ENCODE measurements at places on chromosomes 16 and 17.

DNA sequence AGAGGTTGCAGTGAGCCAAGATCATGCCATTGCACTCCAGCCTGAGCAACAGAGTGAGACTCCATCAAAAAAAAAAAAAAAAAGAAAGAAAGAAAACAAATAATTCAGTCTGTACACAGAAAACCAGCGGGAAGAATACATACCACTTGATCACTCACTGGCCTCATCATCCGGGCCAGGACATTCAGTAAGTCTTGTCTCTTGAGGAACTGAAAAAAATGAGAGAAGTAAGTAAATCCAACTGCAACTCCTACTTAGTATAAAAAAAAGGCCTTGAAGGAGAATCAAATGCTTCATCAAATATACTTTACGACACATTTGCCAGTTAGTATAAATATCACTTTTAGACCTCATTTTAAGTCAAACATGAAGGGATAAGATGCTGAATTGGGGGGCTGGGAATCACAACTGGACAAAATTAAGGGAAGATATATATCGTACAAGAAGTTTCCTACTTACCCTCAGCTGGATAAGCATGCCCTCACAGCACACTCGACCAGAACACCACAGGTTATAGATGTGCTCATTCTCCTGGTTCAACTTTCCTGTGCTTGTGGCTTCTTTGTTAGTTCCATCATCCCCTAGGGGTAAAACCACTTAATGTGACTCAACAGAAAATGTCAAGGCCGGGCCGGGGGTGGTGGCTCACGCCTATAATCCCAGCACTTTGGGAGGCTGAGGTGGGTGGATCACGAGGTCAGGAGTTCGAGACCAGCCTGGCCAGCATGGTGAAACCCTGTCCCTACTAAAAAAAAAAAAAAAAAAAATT lies 12.4 kb downstream of the CCDC47 start:
- no peak for DNase-seq

DNA sequence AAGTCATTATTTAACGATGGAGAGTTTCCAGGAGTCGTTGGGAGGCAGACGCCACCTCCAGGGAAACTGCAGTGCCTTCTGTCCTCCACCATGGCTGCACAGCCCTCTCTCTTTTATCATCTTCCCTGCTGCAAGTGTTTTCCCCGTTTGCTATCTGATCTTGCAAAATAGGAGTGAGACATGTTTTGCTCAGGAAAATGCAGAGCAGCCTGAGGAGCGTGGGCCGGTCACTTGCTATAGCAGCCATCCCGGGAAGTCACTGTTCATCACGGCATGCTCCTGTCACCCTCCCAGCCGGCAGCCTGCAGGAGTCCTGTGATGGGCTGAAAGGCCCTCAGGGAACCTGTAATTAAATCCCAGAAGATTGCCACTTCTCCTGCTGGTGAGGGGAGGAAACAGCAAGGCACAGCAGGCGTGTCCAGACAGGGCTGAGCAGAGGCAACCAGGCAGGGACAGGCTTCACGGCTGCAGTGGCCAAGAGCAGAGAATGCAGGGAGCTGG lies 143.1 kb downstream of the GSG1L start:
- no peak for DNase-seq

DNA sequence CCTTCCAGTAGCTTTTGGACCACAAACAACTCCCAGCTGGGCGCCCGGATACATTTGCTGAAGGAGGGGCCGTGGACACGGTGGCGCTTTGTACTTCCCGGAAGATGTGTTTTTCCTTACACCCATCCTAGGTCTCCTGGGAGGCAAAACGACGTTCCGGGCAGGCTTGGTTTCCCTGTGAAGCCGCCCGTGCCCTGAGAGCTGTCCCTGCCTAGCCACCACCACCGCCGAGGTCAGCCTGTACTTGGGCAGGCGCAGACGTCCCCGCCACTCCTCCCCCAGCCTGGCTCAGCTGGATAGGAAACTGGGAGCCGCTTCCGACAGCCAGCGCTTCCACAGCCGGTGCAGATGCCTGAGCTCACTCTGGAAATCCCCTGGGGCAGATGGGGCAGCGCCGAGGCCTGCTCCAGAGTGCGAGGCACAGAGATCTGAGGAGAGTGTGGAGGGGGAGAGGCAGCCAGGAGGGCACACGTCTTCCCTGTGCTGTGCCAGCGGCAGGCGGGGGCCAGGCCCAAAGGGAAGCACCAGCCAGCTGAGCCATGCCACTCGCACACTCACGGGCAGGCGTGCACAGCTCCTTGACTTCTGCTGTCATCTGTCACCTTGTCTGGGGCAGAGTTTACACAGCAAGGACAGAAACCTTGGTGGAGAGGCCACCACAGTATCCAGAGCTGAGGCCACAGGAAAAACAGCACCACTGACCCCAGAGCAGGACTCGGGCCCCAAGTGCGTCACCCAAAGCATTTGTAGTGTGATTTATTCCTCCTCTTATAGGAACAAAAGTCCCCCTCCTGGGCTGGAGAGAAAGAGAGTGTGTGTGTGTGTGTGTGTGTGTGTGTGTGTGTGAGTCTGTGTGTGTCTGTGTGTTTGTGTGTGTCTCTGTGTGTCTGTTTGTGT lies 3.0 kb downstream of the RHBDF2 start:
- DNase-seq: peak; percentile 71

DNA sequence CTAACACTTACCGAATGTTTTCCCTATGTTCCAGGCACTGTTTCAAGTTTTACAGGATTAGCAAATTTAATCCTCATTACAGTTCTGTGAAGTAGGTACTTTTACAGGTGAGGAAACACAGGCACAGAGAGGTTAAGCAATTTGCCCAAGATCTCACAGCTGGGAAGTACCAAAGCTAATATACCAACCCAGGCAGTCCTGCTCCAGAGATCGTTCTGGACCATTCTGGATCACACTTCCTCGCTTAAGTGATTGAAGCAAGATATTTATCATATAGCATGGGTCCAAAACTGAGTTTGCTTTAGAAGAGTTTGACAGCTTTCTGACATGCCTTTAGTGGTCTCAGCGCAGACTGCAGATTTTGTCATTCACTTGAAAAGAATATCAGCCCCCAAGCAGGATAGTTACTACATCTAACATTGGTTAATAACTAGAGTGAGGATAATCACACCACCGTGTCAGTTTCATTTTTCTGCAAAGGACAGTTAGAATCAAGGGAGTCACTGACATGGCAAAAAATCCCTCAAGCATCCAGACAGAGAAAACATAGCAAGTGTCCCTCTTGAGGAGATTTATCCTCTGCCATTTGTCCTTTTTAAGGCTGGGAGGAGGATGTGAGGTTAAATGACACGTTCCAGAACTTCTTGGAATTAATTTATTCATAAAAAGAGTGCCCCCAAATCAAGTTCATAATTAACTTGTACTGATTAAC lies 5.1 kb downstream of the HS3ST3B1 start:
- DNase-seq: no peak

DNA sequence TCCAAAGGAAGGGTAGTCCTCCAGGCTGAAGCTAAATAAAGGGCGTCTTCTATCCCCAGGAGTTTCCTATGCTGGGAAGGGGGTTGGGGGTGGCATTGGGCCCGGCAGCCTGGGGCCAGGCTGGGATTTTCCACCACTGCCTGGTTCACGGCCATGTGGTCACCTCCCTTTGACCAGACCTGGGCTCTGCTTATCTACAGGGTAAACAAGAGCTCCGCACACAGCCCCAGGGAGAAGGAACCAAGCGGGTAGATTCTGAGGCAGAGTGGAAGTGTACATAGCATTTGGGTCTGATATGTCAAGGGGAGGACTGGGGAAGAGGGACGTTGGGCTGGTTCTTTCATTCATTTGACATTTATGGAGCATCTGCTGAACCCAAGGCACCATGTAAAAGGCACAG lies 27.2 kb upstream of the TMEM220 start:
- DNase-seq: no peak

DNA sequence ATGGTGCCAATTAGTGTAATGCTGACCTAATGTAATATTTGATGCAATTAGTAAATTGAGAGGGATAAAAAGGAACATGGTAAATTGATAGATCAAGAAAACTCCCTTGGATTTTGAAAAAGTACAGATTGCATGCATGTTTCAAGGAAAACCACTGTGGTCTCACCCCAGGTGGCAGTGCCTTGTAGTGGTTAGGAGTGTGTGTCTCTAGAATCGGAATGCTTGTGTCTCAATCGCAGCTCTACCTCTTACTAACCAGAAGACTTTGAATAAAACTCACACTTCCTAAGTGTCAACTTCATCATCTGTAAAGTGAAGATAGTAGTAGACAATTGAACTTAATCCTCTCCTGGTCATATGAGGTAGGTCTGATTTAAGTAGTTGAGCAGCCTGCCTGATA lies 128.9 kb upstream of the GOT2 start:
- DNase-seq: no peak

DNA sequence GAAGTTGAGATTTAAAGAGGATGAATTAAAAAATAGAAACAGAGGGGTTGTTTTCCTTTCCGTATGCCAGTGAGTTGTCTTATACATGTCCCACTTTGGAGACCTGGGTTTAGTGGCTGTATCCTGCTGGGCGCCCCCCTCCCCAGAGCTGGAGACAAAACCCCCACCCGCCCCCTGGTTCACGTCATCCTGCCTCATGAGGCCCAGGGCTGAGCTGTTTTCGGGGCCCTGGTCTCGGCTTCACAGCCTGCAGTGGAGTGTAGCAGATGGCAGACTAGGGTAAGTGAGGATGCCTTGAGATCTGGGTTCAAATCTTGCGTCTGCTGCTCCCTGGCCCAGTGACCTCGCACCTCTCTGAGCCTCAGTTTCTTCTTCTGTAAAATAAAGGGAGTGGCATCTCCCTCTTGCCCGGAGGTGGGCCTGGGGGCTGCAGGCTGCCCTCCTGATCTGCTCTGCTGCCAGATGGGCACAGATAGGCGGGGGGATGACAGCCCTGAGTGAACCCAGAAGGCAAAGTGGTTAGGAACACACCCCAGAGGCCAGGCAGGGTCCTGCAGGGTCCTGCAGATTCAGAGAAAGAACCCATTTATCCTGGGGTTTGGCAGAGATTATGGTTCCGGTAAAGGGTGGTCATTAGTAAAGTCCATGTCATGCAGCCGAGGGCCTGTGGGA lies 45.1 kb downstream of the SOCS3 start:
- no peak for DNase-seq

GRCh38 chr17:21177854-21178600 lies 35.9 kb downstream of the TMEM11 start:
- DNase-seq: no peak

DNA sequence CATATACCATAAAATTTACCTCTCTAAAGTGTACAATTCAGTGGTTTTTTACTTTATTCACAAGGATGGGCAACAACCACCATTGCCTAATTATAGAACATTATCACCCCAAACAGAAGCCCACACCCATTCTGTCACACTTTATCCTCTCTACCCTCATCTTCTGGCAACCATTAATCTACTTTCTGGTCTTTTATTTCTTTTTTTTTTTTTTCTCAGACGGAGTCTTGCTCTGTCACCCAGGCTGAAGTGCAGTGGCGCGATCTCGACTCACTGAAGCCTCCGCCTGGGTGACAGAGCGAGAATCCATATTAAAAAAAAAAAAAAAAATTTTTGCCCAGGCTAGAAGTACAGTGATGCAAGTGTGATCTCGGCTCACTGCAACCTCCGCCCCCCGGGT lies 90.7 kb upstream of the CLEC18B start:
- no peak for DNase-seq

- DNase-seq: peak; percentile 9
Observed at GRCh38 chr16:72590151-72590937, 418.4 kb upstream of the PMFBP1 start.

- DNase-seq: peak; percentile 53
Observed at GRCh38 chr16:64196444-64196843, 925.4 kb downstream of the CDH11 start.

GRCh38 chr16:23950898-23951297 lies 115.1 kb downstream of the PRKCB start:
- DNase-seq: no peak

GRCh38 chr17:30396129-30396528 lies 17.4 kb downstream of the CPD start:
- DNase-seq: no peak

DNA sequence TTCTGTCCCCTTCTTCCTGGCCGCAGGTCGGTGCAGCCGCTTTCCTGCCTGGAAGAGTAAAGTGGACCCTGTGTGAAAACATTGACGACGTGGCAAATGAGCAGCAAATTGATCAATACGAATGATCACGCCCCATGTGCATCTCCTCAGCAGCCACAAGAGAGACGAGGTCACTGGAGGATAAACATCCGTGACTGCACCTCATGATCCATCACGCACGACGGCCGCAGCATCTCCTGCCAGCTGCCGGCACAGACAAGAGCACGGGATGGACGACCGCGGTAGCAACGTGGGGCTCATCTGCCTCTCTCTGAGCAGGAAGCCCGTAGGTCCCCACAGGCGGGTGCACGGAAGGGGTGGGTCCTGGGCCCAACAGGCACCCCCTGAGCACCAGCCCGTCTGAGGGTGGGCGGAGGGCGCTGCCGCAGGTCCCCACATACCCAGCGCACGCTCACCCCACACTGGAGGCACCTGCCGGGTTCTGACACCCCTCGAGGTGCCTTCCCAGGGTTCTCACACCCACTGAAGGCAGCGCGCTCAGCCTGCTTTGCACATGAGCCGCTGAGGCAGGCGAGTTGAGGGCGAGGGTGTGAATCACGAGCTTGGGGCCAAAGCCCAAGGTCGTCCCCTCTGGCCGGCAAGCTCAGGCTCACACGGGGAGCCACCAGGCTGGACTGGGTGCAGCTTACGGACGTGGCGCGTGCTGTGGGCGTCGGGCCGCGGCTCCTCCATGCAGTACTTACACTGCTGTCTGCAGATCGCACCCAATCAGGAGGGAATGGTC lies 12.3 kb upstream of the CDH15 start:
- DNase-seq: no peak

GRCh38 chr17:62919388-62919787 lies 46.6 kb upstream of the TANC2 start:
- no peak for DNase-seq

DNA sequence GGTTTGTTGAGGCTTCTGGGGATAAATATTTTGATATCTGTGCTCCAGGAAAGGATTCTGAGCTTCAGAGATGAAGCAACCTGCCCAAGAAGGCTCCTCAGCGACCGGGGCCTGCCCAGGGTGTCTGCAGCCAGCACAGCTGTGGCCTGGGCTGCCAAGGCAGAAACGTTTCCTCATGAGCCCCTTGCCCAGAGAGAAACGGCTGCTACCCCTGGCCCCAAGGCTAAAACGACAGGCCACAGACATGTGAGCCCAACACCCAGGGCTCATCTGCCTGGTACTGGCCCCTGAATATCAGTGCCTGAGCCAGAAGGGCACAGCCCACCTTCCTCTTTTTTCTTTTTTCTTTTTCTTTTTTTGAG lies 45.4 kb upstream of the RASD1 start:
- DNase-seq: no peak

GRCh38 chr16:67546761-67547422 lies 15.4 kb upstream of the CTCF start:
- peak; percentile 51 for DNase-seq

- DNase-seq: no peak
Observed at GRCh38 chr17:57045868-57046704, 39.0 kb upstream of the AKAP1 start.
